ENCODE measurements at places on chromosomes 5 and 9.

DNA sequence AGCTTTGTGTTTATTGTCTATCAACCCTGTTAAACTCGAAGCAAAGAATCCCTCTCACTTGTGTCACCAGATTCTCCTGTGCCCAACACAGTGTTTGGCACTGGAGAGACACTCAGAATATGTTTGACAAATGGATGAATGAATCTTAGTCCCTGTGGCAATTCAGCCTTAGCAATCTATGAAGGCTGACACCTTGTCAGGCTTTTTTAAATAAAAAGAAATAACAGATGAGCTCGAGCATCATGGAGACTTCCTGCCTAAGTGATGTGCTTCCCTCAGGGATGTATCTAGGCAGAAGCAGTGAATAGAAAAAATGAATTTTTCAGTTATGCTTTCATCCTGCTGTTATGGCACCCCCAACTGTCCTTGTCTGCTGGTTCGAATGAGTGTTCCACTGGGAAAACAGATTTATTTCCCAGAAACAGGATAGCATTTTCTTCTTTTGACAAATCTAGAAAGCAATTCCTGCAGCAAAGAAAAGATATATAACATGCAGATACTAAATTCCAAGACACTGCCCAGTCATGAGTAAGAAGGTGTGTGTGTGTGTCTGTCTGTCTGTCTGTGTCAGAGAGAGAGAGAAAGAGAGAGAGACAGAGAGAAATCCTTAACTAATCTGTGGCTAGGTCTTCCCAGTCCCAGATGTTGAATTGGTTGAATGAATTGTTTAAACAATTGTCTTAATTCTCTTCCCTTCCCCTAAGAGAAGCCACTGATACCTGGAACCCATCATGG is 16.7 kb downstream of the MAMDC2 start:
- no peak for DNase-seq

- DNase-seq: no peak
These were observed 514.8 kb downstream of the CDK5RAP2 start for GRCh38 chr9:120065151-120065550.

GRCh38 chr5:142719836-142720370 is 34.0 kb upstream of the FGF1 start:
- DNase-seq: no peak

- no peak for DNase-seq
These were observed 259.8 kb downstream of the NDUFS4 start for GRCh38 chr5:53820119-53820801.

DNA sequence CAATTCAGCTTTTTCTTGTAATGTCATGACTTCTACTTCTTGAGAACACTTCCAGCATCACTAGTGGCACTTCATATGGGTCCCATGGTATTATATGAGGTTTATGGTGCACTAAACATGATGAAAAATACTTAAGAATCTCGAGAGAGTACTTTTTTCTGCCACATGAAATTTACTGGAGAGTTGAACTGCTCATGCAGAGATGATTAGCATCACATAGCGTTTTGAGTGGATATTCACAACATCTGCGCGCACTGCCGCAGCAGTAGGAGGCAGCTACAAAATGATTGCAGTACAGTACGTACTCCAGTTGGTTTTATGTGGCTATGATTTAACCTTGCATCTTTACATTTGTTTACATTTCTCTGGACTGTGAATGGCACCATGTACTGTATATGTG is 14.7 kb downstream of the RAD1 start:
- no peak for DNase-seq
